ENCODE measurements at places on chromosomes 3 and 15.

- DNase-seq = no peak
Observed at GRCh38 chr3:141266186-141266585, 34.6 kb downstream of the PXYLP1 start.

DNA sequence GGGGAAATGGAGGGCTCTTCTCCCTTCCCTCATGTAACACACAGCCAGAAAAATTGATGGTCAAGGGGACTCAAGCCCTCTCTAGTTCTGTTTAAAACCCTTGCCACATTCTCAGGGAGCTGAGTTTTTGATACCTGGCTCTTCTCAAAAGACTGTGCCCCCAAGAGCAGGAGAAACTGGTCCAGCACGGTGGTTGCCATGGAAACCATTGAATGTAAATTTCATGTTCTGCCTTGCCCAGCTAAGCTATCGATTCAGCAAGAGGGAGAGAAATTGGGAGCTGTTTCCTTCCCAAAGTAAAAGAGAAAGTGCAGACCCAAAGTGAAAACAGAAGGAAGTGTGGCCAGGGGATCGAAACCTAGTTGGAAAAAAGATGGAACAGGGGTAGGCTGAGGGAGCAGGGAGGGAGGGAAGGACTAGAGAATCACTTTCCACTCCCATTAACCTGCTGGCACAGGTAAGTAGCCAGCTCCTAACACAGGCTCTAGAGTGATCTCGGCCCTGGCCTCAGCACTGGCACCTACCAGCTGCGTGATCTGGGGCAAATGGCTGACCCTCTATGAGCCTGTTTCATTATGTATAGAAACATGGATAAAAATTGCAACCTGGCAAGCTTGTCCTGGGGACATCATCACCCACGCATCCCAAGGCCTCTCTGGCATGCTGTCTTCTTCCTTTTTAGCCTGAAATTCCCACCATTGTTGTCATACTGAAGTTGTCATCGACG lies 140.9 kb downstream of the TPRA1 start:
- no peak for DNase-seq

- DNase-seq = no peak
Observed at GRCh38 chr3:105788593-105788992, 80.2 kb downstream of the CBLB start.

- DNase-seq = no peak
Observed at GRCh38 chr3:31802981-31803740, 177.9 kb downstream of the OSBPL10 start.

DNA sequence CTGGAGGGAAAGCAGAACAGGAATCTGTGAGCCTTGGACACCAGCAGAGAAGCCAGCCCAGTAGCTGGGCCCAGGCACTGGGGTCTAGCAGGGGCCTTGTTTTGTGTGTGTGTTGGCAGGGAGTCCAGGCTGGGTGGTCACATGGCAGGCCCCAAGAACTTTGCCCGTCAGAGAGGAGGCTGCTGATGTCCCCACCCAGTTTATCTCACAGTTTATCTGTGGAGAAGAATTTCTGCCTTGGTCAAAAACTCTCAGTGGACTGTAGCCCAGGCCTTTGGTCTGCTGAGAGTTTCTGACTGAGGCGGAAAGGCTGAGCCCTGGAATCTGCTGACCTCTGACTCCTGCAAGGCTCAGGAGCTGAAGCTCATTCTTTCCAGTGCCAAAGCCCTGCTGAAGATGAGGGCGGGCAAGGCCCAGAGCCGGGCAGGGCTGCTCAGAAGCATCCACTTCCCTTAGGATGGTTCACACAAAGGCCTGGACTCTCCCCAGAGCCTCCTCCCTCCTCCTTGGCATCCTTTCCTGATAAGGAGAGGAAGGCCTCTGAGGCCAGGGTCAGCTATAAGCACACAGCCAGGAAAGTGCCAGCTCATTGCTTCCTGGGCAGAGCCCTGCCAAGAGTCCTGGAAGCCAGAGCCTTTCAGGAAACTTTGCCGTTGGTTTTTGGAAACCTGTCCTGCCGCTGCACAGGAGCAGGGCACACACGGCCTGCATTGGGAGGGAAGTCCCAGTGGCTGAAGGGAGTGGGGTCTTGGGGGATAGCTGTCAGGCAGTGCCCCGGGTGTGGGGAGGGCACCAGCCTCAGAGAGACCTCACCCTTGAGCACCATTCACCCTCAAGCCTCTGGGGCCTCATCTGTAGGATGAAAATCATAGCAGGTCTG lies 37.2 kb upstream of the SLCO2A1 start:
- DNase-seq = no peak

DNA sequence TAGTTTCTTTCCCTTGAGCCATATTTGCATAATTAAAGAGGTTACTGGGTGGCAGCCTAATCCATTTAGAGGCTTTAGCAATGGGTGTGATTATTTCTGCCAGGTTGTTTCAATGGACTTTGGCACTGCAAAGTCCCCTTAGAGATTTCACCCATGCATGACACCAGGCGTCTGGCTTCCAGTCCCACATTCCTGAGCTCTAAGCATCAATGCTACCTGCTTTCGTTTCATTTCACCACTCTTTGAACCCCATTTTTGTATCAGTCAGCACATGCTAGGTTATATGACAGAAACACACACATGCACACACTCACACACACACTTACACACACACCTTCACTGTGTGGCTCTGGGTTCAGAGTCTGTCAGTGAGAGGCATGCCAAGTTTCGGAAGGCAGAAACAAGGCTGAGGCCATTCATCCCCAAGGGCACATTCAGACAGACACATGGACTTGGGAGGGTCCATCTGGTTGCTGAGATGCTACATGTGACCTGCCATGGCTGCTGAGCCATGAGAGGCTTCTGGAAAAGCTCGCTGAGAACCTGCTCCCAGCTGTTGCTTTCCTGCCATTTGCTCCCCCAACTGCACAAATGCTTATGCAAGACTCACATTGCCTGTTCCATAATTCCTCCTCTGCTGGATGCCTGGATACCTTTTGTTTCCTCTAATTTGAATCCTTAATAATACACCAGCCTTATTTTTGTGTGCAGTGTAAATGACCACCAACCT lies 354.1 kb downstream of the GABRG3 start:
- no peak for DNase-seq

DNA sequence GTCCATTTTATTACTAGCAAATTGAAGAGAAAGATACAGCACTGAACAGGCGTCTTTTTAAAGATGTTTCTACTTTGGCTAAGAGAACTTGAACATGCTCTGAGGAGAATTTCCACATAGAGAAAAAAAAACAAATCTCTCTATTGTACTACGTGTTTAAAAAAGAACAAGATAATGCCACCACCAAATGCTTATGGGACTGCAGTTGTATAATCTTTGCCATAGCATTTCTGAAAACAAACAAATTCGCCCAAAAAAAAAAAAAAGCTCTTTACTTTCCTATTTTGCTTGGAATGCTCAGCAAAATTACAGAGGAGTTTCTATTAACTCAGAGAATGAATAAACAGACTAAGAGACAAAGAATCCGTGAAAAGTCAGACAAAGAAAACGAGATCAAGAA lies 114.2 kb downstream of the CNTN3 start:
- no peak for DNase-seq

DNA sequence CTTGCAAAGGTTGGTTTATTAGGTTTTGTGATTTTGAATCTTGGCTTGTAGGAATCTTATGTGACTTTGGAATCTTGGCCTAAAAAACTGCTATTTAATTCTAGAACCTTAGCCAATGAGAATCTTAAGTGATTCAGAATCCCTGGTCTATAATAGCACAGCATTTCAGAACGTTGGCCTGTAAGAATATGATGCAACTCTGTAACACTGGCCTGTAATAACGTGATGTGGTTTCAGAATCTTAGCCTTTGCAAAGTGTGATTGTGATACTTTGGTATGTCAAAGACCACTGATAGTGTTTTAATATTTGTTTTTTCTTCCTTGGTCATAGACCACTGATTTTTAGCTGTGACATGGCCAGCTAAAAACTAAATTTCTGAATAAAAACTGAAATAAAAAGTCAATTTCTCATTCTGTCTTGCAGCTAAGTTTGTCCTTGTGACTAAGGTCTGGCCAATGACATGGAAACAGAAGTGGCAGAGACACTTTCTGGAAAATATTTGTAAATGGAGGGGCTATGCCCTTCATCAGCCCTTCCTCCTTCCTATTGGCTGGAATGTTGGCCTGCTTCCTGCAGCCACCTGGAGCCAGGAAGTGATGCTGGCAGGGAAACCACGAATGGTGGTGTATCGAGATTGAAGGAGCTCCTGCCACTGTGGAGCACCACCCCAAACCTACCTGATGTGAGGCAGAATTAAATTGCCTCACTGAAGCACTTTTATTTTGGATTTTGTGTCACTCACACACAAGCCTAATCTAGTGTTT lies 42.3 kb upstream of the CORO2B start:
- DNase-seq = no peak

DNA sequence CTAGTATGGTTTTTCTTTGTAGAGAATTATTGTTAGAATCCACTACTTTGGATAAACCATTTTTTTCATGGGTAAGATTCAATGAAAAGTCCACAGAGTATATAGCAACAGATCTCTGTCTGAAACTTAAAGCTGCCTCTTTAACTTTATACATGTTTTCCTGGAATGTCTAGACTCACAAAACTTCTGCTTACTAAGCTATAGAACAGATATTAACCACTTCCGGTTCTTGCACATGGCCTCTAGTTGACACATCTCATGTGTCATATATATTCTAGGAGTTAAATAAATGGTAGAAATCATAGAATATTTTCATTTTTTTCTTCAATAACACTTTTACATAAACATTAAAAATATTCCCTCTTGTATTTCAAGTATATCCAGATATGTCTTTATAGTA lies 1693.9 kb downstream of the SI start:
- no peak for DNase-seq

DNA sequence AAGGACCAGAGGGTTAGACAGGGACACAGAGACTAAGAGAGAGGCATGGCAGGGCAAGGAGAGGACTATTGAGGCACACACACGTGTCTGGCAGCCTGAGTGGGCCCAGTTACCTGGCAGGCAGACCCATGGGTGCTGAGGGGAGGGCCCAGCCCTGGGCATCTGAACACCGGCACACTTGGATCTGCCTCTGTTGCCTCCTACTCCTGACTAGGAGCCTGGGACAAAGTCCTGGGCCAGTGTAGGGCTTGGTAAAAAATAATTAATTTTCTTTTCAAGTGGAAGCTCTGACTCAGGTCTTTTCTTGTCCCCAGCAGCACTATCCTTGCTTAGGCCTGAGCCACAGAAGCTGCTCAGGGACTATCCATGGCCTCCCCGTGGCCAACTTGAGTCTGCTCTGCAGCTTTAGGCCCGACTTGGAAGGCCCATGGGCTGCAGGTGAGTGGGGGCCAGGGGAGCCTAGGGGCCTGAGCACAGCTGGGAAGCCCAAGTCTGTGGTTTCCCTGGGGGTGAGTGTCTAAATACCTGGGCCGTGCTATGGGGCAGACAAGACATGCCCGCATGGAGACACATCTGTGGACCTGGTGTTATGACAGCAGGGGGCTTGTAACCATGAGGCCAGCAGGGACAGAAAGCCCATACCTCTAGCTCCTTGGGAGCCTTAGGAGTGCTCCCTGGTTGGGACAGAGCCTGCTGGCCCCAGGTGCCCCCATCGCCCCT lies at the start of gene PTH1R:
PTH1R (plus strand) TSS at position 316 of the 720 bp plus-strand sequence. CDS start 5,839 bp downstream, outside the sequence.
- no peak for DNase-seq

DNA sequence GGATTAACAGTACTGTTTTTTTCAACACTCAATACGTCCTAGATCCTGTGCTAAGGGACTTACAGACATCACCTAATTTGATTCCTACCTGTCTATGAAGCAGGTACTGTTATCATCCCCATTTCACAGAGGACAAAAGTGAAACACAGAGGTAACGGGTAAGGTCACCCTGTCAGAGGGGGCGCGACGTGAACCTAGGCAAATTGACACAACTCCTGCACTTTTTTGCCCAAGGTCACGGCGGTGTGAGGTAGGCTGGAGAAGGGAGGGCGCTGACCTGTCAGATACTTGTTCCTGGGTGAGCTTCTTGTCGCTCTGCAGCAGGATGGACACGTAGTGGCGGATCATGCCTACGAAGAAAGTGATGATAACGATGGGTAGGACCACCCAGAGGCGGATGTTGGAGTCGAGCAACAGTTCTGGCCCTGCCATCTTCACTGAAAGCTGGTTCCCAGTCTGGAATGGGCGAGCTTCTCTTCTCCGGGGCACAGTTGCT lies 363 bp downstream of the EMC3 start:
- no peak for DNase-seq

- no peak for DNase-seq
Observed at GRCh38 chr3:194876403-194877095, 190.9 kb downstream of the FAM43A start.

DNA sequence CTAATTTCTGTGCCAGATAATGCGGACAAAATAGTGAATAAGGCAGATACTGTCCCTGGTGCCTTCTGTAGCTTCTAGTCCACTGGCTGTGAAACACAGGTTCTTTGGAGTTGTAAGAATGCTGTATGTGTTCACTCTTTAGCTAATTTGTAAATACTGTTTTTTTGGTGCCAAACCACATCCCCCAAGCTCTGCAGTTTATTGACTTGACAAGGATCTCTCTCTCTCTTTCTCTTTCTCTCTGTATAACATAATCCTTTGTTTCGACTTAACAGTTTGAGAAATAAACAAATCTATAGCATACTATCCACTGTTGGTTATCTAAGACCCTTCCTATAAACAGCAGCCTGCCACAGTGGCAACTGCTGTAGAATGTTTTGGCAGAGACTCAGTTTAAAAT lies 7.6 kb downstream of the SMAD3 start:
- no peak for DNase-seq

GRCh38 chr3:123347691-123348264 lies 101.1 kb downstream of the ADCY5 start:
- DNase-seq = no peak

- DNase-seq = no peak
Observed at GRCh38 chr15:43237842-43238470, 17.1 kb upstream of the EPB42 start.

- no peak for DNase-seq
Observed at GRCh38 chr3:134525293-134525692, 39.4 kb downstream of the CEP63 start.

DNA sequence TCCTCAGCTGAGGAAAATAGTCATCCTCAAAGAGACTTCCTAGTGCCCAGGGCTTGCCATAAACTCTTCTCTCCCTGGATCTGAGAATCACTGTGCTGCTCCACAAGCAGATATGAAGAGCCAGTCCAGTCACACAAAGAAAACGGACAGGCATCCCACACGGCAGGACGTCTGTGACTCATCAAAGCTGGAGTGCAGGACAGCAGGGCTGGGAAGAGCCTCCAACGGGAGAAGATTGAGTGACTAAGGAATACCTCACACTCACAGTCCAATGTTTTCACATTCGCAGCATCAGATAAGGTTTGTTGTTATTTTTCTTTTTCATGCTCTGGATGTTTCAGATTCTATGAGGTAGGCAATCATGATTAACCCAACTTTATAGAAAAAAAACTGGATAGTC lies 57.8 kb downstream of the NEK10 start:
- no peak for DNase-seq
